ENCODE measurements at places on chromosomes 12 and 14.

- DNase-seq: no peak
These were observed 61.8 kb downstream of the DERA start for GRCh38 chr12:15972894-15973293.

- DNase-seq: no peak
These were observed 769.0 kb upstream of the ALG10B start for GRCh38 chr12:37547611-37548010.

DNA sequence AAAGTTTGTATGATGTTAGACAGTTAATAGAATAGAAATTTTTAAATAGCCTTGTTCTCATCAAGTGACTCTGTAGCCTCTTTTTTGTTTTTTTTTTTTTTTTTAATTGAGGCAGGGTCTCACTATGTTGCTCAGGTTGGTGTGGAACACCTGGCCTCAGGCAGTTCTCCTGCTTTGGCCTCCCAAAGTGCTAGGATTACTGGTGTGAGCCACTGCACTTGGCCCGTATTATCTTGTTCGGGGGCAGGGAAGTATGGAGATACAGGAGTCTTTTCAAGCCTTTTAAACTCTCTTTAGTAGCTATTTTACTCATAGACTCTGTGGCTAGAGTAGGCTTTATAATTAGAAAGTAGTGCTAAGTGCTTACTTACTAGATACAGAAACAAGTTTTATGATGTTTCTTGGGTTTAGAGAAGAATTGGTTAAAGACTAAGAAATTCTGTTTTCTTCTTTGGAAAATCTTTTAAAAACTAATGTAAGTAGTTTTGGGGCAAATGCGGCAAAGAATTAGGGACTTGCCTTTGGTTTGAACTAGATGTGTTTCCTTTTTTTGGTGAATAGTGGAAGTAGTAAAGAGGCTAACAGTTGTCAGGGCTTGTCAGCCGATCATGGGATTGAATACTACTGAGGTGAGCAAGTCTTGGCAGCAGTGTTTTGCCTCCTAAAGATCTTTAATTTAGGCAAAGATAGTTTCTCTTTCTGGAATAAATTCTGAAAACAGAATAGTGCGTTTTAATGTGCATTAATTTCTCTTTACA is 31.3 kb downstream of the FBXO34 start:
- no peak for DNase-seq

DNA sequence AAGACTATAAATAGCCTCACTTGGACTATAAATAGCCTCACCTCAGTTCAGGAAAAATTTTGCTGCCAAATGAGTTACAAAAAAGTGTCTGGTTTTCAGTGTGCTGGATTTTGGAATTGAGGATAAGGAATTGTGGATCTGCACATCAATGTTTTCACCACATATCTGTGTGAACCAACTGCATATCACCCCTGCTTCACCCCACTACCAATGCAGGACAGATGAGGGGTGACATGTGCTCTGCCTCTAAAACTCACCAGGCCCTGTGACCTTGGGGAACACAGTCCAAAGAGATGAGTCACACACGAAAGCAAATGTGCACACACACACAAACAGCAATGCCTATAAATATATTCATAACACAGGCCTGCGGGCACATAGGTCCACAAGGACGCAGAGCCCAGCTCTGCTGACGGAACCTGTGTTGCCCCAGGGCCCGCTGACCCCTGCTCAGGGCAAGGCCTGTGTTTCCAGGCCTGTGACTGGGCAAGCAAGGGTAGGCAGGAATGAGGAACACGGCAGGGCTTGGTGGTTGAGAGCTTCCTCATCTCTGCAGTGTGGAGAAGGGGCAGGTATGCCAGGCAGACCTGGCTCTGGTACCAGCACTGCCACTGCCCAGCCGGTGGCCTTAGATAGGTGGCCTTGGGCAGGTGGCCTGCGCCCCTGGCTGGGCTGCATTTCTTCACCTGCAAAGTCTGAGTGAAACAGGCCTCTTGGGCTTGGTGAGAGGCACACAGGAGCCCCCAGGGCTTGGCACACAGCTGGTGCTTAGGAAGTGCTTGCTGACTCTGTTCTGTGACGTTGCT is 82.4 kb downstream of the ARL6IP4 start:
- peak; percentile 85 for DNase-seq

GRCh38 chr14:100667656-100668055 is 59.0 kb upstream of the DLK1 start:
- no peak for DNase-seq

GRCh38 chr12:124745465-124745890 is 118.2 kb downstream of the SCARB1 start:
- no peak for DNase-seq

DNA sequence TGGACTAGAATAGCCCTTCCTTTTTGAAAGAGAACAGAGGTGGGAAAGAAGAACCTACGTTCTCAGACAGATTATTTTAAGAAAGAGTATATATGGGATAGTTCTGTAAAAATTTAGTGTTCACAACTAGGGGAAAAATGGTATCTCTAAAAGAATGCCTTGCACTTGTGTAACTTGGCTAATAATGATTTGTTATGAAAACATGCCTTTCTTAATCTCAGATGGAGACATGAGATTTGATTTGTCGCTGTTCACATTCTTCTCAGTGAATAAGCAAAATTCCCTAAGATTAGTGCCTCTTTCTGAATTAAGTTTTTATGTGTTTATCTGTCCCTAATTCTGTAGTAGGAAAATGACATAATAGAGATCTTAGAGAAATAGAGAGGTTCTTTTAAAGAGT is 100.8 kb downstream of the USP15 start:
- no peak for DNase-seq

- DNase-seq: no peak
These were observed 215.4 kb upstream of the RTL1 start for GRCh38 chr14:101118746-101119591.

DNA sequence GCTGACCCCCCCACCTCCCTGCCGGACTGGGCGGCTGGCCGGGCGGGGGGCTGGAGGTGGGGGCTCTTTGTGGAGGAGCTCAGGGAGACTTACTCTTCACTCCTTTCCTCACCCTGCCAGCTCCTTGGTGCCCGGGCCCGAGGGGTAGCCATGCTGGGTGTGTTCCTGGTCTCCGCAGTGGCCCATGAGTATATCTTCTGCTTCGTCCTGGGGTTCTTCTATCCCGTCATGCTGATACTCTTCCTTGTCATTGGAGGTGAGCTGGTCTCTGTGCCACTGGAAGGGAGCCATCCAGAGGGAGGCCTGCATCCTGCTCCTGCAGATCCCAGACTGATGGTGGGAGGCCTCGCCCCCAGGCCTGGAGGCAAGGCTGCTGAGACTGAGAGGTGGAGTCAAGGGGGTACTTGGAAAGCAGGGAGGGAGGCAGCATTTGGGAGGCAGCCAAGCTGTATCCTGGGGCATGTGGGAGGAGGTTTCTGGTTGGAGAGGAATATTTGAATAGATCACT is 19.7 kb downstream of the SOAT2 start:
- DNase-seq: no peak

DNA sequence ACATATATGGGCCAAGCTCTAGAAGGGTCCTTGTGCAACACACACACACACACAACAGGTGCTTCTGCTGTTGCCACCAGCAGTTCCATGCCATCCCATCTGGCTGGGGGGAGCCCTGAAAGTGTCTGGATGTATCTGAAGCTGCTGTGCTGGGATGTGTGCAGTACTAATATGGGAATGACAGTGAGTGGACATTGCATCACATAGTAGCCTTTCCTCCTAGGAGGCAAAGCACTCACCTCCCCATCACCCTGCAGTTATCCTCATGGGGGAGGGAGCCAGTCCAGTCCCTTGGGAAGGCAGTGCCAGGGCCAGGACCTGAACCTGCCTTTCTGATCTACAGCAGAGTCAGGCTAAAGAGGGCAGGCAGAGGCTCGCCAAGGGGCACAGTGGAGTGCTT is 208.9 kb downstream of the CACNA1C start:
- DNase-seq: no peak

Measured in renal cortical epithelial cell (primary cell).